ENCODE measurements at places on chromosomes 4 and X.

GRCh38 chrX:49999087-49999486, 76.7 kb downstream of the CLCN5 start:
- DNase-seq, result no peak

DNA sequence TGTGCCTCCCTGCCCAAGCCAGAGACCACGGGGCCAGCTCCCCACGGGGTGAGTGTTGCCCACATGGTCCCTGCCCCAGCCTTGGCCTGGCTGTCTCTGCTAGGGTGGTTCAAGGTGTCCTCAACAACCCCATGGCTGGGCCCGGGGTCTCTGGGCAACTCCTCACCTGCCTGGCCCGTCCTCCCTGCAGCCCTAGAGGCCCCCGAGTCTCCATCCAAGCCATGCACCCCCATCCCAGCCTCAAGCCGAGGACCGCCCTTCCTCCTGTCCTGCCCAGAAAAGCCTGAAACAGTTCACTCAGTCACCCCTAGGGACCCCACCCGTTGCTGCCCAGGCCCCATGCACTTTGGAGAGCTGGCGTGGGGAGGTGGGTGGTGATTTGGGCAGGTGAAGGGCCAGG, 120.9 kb downstream of the FAM53A start:
- no peak for DNase-seq

GRCh38 chrX:123801901-123802300, 58.0 kb upstream of the XIAP start:
- no peak for DNase-seq

DNA sequence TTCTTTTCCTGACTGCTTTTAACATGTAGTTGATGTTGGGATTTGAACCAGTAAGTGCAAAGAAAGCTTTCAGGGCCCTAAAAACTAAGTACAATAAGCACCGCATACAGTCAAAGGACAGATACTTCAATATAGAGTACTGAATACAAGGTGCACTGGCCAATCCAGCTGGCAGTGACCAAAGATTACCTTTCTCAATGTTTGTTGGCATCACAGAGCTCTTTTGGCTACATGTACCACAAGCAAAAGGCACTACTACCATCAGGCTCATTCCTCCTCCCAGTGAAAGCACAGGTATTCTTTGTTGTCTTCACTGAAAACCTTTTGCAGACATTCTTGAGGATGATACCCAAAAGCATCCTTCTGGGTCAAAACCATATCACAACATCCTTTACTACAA, 65.2 kb upstream of the ZCCHC13 start:
- no peak for DNase-seq

- DNase-seq, result no peak
These were observed 83.3 kb downstream of the RLIM start for GRCh38 chrX:74531081-74531480.

DNA sequence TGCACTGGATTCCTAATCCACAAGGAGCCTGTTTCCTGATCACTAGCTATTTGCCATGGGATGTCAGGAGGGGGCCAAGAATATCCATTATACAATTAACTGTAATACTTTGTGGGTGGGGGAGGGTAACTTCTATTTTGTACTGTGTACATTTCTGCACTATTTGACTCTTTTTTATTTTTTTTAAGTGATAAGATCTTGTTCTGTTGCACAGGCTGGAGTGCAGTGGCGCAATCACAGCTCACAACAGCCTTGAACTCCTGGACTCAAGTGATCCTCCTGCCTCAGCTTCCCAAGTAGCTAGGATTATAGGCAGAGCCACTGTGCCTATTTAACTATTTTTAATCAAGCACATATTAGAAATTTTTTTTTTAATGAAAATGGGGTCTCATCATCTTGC, 134.1 kb downstream of the ELOVL6 start:
- DNase-seq, result no peak

DNA sequence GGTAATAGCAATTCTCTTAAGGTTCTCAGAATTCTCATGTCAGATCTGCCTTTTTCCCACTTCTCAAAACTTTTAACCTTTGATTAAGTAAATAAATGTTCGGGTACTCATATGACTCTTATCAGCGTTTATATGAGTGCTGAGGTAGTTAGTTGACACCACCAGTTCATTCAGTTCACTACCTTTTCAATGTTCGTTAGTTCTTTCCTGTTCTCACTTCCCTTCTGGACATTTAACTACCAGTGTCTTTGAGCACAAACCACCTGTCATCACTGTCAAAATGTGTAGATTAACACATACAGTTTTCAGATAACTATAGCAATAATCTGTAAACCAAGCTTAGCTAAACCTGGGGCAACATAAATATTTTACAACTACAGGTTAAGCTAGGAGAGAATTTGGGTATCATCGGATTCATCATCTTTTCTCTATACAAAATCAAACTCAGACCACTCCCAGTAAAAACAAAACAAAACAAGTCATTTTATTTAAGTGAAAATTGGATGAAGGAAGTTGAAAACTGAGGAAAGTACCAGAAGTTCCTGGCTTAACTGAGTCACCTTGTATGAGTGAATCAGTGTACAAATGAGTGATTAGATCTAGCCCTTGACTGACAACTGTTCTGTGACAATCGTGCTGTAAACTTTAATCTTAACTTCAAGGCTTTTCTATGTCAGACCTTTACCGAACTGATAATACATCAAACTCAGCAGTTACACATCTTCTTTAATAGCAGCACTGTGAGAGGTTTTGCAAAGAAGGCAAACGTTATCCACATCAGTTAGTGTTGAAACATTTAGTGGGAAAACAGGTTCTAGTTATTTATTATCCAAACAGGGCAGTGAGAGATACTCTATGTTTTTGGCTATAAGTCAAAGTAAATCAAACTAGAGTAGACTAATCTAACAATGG, 41.9 kb downstream of the ARHGEF38 start:
- no peak for DNase-seq

DNA sequence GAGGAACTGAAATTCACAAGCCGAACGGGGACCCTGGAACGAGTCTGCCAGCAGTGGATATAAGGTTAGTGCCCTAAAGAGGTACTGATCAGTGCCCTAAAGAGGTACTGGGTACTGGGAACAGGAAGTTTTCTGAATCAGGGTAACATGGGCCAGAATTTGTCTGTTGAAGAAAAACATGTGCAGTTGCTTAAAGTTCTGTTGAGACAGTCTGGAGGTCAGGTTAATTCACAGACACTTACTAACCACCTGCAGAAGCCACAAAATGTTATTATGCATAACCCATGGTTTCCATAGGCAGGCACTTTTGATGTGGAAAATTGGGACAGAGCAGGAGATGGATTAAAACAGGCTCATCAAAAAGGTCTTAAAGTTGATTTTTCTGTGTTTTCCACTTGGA, 17.9 kb downstream of the SPIN2B start:
- no peak for DNase-seq

GRCh38 chr4:128768373-128768996, 41.0 kb upstream of the JADE1 start:
- no peak for DNase-seq

DNA sequence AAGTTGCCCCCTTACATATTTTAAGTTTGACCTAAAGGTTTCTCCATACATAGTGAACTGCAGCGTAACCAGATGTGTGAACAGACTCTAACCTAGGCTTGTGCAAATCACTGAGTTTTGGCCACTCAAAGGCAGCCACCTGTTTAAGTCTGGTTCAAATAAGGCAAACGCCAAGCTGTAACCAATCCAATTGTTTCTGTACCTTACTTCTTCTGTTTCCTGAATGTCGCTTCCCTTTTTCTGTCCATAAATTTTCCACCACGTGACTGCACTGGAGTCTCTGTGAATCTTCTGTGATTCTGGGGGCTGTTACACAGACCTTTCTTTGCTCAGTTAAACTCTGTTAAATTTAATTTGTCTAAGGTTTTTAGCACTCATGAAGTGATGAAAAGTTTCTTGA, 618.8 kb downstream of the GLUD2 start:
- DNase-seq, result no peak

GRCh38 chr4:120830204-120830603, 92.3 kb downstream of the PRDM5 start:
- DNase-seq, result no peak

GRCh38 chrX:150196285-150196684, 166.8 kb upstream of the MAMLD1 start:
- no peak for DNase-seq

DNA sequence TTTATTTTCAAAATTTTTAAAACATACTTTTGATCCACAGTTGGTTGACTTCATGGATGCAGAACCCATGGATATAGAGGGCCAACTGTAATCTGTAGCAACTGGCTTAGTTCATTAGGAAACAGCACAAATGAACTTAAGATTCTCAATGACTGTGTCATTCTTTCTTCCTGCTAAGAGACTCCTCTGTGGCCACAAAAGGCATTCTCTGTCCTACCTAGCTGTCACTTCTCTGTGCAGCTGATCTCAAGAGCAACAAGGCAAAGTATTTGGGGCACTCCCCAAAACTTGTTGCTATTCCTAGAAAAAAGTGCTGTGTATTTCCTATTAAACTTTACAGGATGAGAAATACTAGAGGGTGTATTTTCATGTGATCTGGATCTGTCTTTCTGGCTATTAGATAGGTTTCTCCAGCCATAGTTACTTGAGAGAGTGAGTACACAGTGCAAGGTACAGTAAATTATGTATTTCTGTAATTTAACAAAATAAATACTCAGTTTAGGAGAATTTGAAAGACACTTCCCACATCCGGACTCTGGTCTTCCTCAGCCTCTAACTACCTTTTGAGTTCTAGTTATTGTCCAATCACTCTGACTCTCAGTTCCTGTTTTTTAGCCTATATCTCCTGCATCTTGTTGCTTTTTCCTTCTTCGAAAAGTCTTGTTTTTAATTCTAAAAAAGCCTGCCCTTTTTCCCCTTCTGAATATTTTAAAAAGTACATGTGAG, 21.8 kb downstream of the TLR2 start:
- no peak for DNase-seq

DNA sequence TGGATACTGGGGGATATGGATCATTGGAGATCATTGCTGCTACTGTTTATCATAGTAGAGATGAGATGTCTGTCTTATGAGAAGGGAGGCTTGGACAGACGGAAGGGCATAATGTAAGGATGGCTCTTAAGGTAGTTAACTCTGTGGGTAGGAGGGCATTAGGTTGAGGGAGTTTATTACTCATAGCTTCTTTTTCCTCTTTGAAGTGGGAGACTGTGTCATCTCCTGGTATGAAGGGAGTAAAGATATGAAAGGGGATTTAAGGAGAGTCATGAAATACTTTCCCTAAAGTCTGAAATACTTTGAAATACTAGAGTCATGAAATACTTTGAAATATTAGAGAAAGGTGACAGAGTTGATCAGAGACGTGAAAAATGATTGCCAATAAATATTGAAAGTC, 255.5 kb upstream of the PITX2 start:
- DNase-seq, result no peak

DNA sequence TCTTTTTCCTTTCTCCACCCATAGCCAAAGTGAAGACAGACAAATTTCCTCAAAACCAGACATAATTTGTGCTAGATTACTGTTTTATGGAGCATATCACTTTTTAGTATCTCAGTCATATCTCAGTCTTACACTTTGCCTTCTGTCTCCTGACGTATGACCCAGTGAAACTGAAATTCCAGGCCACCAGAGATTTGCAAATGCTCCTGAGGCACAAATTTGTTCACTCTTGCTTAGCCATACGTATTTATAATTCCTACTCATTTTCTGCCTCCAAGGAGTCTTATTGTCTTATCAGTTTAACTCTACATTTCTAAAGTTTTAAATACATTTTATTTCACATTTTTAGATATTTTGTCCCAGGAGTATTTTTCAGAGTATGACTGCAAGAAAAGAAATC, 10.0 kb downstream of the TMEM156 start:
- no peak for DNase-seq

DNA sequence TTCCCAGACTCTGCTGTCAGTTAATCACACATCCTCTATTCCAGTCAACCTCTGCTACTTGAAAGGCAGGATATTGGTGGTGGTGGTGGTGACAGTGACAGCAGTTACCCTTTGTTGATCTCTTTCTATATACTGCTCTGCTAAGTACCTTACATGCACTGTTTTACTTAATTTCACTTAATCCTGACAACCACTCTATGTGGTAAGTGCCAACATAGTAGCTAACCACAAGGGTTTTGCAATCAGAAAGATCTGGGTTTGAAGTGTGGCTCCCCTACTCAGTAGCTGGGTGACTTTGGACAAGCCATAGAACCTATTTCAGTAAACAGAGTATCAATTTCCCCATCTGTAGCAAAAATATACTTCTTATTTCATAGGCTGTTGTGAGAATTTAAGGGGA, 24.2 kb upstream of the F9 start:
- no peak for DNase-seq

DNA sequence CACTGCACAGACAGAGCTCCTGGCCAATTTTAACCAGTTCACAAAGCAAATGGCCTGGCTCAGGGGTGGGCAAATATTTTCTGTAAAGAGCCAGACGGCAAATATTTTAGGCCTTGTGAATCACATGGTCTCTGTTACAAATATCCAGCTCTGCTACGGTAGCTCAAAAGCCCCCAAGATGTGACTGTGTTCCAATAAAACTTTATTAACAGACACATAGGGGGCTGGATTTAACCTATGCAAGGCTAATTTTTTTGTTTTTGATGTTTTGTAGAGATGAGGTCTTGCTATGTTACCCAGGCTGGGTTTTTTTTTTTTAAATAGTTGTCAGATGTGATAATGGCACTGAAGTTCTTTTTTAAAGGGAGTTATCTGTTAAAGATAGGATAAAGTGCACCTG, 65.4 kb downstream of the PRKX start:
- DNase-seq, result no peak

GRCh38 chrX:75061701-75062100, 94.4 kb downstream of the ABCB7 start:
- no peak for DNase-seq

DNA sequence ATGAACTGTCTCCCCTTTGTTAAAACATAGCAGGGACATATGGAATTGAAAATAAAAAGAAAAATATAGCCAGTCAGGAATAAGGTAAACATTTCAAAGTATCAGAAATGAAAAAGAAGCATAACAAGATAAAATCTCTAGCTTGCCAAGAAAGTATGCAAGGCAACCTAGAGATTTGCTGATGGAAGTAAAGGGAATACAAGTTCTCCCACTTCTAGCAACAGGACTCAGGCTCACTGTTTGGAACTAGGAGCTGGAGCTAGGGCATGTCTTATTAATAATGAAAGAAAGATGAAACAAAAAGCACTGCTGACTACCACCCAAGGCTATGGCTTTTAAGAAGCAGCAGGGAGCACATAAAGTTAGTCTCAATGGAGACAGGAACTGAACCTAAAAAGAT, 18.2 kb downstream of the ANKRD50 start:
- DNase-seq, result no peak

DNA sequence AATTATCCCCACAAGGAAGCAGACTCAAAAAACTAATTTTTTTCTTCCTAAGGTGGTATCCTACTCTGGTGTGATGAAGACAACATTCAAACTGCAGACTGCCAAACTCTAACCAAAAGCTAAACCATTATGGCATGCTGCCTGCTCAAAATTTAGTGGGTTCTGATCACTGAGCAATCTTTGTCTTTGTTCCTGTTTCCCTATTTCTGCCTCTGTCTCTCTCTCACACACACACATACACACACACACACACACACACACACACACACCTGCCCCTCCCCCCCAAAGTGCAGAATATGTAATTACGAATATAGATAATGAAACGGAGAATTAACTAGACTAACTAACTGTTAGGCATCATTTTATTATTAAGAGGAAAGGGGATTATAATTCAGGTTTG, 1278.6 kb downstream of the PCDH7 start:
- DNase-seq, result no peak

All from stimulated activated CD8-positive, alpha-beta memory T cell treated with anti-CD3 and anti-CD28 coated beads, Interleukin-4, amount 100 ng/mL, for 1 hour (primary cell).